GM23338 (cell line): ENCODE measurements at places on chromosomes 5 and 9. TPM values are rescaled to one million over a fixed set of nuclear protein-coding genes. Genes with fewer than 3 reads are reported as not detected.

DNA sequence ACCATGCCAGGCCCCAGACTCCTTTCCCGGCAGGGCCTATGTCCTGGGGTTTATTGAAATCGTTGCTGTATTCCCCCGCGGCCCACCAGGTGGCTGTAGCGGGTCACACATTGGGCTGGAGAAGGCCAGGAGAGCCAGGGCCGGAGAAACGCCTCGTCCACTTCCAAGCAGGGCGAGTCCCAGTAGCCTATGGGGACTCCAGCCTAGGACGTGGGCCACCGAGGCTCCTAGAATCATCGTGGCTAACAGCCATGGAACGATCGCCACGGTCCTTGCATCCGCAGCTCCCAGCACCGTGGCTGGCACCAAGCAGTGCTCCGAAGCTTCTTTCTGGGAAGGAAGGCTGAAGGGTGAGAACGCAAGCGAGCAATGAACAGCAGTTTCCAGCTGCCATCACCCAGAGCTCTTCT is 87.7 kb downstream of the ENTREP1 start:
- DNase-seq, result peak; percentile 90
- no peak overlapping the region for H3K4me3 ChIP-seq
- H3K36me3 ChIP-seq, result no peaks in the 10 kb centered on the region
- no peaks in the 10 kb centered on the region for H3K27me3 ChIP-seq
- H3K27ac ChIP-seq, result no peak overlapping the region

Gene SLC34A1
- polyA plus RNA-seq, result not detected in 2 replicates

Gene CA9
- polyA plus RNA-seq, result 1.1 and 2.2 TPM in 2 replicates

DNA sequence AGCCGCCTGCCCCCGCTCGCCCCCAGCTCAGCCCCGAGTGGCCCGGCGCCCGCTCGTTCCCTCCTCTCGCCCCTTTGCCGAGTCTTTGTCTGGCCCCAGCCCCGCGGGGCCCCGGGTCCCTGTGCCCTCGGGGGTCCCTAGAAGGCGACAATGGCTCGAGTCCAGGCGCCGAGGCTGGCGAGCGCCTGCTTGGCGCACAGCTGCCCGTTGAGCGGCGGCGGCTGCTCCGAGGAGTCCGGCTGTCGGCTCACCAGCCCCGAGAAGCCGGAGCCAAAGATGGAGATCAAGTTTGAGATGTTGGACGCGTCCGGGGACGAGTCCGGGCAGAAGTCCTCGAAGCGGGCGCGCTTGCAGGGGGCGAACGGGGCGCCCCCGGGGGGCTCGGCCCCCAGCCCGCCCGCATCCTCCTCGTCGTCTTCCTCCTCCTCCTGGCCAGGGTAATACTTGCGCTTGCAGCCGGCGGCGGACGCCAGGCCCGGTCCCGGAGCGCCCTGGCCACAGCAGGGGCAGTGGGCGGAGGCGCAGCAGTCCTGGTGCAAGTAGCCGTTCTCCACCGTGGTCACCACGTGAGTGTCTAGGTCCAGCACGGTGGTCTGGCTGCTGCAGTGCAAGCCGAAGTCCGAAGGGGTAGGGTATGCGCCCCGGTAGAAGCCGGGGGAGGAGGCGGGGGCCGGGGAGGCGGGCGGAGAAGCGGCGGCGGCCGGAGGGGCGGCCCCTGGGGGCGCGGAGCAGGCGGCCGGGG is 1.2 kb downstream of the IER5L start:
- H3K36me3 ChIP-seq, result no peaks in the 10 kb centered on the region
- H3K4me1 ChIP-seq, result peaks cover 6% of the 10 kb centered on the region; the same call in 1 of the 2 replicates
- no peak overlapping the region for H3K27ac ChIP-seq
- DNase-seq, result peak; percentile 46
- peak overlapping the region; percentile 84 for H3K4me3 ChIP-seq
- peaks cover 93% of the 10 kb centered on the region for H3K27me3 ChIP-seq

GRCh38 chr5:17743580-17744435 is 109.5 kb downstream of the TAF11L14 start:
- no peak overlapping the region for H3K27ac ChIP-seq
- no peak for DNase-seq
- H3K4me1 ChIP-seq, result no peaks in the 10 kb centered on the region
- no peaks in the 10 kb centered on the region for H3K36me3 ChIP-seq
- H3K4me3 ChIP-seq, result no peak overlapping the region
- no peaks in the 10 kb centered on the region for H3K27me3 ChIP-seq

DNA sequence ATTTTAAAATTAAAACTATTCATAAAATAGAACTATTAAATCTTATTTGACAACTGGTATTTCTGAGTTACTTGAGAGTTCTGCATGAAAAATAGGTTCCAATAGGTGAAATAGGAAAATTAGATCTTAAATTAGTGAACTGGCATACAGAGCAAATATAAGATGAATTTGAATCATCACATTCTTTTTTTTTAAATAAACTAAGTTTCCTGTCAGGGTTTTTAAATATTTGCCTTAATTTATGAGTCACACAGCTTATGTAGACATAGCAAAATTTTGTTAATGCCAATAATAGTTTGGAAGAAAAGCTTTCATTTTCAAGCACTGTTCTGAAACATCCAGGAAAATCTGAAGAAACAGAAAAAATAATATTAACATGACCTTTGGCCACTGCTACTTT is 311.7 kb upstream of the HAPLN1 start:
- no peaks in the 10 kb centered on the region for H3K36me3 ChIP-seq
- DNase-seq, result no peak
- no peak overlapping the region for H3K4me3 ChIP-seq
- H3K27me3 ChIP-seq, result no peaks in the 10 kb centered on the region
- peaks cover 7% of the 10 kb centered on the region; the same call in 1 of the 2 replicates for H3K4me1 ChIP-seq

Gene SNCAIP
- polyA plus RNA-seq, result 5.6 and 6.1 TPM in 2 replicates

Gene PRUNE2
- polyA plus RNA-seq, result 9.1 and 10.6 TPM in 2 replicates
